ENCODE measurements at places on chromosomes 6 and 20.

DNA sequence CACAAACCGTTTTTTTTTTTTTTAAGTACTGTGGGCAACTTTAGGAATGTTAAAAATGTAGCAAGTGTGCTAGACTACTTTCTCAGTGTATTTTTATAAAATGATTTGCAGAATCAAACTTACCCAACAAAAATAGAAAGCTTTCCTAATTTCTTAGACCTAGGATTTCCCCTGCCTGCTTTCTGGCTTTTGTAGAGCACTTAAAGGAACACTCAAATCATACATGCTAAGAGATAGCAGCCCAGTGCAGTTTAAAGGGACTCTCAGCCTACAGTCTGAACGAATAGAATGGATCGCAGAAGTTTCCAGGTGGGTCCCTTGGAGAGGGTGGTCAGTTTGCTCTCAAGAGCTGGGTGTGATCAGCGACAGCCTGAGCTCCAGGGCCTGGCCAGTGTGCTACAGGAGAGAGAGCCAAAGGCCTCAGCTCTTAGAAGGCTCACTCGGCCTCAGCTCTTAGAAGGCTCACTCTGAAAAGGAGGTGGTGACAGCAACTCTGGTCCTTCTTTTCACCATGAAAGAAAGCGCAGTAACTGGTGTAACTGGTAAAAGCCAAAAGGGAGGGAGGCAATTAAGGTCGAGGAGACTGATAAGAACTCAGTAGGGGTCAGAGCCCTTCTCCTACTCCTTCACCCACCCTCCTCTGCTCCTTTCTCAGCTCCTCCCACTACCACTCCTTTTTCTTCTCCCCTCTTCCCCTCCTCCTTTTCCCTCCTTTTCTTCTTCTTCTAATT, 142.4 kb downstream of the ZFP64 start:
- DNase-seq: no peak

DNA sequence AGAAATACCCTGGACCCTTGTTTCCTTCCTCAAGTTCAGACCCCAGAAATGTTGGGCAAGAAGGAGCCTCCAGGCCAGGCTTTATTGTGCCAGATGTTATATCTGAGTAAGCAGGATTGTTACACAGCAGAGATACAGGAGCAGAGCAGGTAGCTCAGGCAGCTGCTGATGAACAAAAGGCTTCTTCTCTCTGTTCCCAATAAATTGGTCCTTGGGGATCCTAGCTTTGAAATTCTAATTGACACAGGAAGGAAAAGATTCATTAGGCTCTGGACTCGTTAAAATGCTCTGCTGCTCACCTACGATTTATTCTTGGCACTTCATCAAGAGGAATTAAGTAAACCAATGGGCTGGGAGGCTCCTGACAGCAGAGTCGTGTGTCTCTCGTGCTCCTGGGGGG, 54.2 kb downstream of the RALY start:
- DNase-seq: no peak

DNA sequence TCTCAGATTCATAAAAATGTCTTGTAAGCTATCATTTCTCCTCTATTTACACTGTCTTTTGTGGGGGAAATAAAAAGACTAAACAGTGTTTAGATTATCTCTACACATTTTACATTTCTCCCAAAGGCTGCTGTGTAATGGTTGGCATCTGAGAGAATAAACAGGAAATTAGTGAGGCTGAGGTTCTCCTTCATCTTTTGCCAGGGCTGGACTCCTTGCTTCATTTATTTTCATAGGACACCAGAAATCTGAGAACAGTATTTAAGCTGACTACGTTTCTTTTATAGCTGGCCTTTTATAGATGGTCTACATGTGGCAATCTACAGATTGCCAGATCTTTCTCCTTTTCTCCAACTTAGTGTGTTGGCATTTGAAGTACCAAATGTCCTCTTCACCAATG, 41.5 kb downstream of the PLCB4 start:
- DNase-seq: no peak

DNA sequence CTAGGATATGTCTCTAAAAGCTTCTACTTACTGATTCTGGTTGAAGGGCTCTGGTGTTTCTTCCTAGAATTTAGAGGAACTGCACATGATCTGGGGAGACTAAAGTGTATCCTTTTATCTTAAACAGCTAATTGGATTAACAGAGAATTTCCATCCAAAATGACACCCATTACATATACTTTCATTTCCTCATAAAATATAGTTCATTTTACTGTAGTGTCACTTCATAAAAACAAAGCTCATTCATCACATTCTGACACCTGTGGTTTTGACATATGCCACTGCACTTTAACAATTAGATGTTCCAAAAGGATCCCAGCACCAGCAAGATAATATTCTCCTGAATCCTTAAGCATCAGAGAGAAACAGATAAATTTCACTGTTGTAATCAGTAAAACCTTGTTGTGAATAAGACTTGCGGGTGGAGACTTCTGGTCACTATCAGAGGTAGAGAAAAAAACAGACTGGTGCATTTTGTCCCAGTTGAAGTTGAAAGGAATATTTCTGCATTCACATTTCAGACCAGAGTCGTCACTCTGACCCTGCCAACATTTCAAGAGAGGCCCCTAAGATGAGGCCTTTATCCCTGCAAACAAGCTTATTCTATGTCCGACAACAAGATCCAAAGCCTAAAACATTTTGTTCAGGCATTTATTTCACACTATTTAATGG, 175.3 kb upstream of the BMP5 start:
- DNase-seq: no peak

DNA sequence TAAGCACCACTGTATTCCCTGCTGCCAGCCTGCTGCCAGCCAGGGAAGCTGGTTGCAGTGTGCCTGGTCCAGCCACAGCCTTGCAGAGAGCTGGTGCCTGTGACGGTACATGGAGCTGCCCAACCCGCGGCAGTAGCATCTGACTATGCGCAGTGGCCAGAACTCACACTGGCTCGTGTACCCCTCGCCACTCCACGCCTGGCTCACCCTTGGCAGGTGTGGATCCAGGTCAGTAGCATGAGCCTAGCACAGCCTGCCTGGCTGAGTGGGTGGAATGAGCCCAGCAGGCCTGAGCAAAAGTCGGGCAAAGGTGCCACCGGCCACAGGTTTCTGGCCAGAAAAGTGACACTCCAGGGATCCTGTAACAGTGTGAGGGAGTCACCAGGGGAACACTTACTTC, 361.7 kb upstream of the MAP3K7 start:
- DNase-seq: no peak

GRCh38 chr6:2196079-2196679, 49.2 kb downstream of the GMDS start:
- peak; percentile 17 for DNase-seq

GRCh38 chr6:136566007-136566487, 15.8 kb upstream of the MAP7 start:
- DNase-seq: no peak

DNA sequence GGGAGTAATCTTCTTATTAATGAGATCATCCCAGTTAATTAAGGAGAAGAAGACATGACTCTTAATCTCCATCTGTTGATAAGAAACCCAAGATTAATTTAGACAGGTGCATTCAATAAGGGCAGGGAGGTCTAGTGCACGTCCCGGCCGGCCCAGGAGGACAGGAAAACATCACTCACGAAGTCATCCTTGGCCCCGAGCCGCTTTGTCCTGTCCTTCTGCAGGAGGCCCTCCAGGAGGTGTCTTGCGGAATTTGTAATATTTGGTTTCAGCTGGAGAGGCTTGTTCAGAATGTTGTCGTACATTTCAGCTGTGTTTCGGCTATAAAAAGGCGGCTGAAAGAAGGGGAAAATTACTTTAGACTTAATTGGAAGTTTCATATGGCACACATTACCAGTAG, 118.4 kb upstream of the SLC2A12 start:
- DNase-seq: no peak

DNA sequence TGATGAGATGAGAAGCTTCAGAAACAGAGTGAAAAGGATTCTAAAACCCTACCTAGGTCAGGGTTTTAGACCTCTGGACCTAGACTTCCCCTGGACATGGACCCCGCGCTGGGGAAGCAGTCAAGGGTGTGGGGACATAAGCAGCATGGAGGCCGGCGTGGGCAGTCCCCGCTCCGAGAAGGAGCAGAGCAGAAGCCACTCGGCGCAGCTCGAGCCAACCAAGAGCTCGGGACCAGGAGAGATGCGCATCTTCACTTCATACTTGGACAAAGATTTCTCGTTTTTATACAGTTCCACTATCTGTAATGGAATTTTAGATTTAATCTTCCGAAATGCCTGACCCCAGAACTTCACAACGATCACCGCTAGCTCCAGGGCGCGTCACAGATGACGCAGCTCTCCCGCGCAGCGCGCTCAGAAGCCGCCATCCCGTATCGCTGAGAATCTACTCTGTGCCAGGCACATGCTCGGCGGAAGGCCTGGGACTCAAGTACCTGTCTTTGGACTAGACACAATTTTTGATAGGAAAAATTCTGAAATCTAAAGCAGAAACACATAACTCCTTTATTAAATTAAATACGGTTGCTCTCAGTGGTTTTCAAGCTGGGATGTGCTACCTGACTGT, 60.3 kb downstream of the WDR27 start:
- no peak for DNase-seq

GRCh38 chr6:161023316-161023715, 31.7 kb downstream of the MAP3K4 start:
- no peak for DNase-seq

DNA sequence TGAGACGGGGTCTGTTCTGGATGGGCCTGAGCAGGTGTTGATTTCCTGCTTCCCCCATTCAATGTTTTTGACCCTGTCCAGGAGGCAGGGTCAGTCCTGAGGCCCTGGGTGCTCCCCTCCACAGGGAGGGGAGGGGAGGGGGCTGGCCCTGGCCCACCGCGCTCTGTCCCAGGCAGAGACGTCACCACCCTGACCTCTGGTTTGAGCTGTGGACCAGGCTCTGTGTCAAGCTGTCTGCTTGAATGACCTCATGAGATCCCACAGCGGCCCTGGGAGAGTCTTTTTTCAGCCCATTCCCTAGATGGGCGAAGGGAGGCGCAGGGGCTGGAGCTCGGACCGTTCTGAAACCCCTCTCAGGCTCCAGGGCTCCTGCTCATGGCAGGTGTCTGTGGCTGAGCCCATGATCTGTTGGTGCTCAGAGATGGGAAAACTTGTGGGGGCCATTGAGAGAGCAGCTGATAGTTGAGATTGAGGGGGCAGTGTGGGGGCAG, 8.9 kb upstream of the LKAAEAR1 start:
- DNase-seq: no peak

- DNase-seq: no peak
Measured at GRCh38 chr20:7383216-7383615, 557.0 kb downstream of the HAO1 start.

DNA sequence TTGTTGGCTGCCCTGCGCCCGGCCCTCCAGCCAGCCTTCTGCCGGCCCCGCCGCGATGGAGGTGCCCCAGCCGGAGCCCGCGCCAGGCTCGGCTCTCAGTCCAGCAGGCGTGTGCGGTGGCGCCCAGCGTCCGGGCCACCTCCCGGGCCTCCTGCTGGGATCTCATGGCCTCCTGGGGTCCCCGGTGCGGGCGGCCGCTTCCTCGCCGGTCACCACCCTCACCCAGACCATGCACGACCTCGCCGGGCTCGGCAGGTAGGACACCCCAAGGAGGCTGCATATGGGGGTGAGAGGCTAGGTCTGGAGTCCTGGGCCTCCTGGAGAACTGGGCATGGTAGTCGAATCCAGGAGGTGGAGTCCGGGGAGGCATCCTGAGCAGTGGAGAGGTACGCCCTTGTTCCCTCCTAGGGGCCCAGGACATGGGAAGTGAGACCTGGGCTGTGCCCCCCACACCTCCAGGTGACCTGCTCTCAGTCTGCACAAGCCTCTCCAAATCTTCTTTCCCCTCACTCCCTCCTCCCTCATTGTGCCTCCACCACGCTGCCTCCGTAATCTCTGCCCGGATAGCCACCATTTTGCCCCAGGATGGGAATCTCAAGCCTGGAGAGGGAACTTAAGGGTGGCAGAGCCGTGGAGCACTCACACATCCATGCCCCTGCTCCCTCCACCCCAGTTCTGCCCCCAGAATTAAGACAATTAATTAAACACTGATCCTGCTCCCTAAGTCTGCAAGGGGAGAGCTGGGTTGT, 541 bp downstream of the CDC25B start:
- DNase-seq: no peak

DNA sequence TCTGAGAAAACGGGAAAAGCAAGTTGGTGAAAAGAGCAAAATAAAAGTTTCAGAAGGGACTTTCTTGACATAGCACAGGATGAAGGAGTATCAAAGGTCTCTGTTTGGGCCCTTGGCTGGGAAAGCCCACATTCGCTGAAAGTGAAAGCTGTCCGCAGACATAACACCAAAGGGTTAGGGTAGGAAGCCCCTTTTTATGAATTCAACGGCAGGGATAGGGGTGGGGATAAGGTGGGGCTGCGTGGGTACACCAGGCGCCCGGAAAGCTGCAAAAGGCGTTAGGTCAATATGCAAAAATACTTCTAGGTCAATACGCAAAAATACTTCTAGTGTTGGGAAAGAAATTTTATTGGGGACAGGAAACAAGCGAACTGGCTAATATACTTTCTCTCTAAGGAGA, 135.1 kb downstream of the OR2B2 start:
- no peak for DNase-seq

- no peak for DNase-seq
Measured at GRCh38 chr6:9554806-9555205, 860.1 kb downstream of the TFAP2A start.

DNA sequence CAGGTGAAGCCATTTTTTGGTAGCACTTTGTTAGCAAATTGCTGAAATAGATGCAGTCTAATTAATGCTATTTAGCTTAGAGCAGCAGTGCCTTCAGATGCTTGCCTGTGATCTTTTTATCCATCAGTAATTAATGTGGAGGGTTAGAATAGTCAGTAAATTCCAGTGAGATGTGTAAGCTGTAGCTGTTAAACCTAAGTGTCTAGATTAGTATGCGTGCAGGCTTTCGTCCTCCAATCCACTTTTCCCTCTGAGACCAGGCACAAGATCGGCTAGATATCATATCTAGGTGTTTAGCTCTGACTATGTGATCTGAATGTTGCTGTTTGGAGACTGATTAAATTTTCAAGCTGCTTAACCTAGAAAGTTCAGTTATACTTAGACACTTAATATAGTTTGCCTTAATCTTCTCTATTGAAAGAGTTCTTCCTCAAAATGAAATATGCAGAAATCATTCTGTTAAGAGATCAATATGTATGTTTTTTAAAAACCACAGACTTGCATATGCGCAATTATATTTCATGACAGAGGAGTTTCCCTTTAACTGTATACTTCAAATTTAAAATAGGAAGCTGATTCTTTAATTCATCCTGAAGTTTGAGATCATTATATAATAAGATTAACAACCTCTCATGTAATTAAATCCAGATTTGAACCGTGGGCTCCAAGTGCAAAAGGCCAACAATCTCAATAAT, 41.2 kb downstream of the XRN2 start:
- DNase-seq: no peak

DNA sequence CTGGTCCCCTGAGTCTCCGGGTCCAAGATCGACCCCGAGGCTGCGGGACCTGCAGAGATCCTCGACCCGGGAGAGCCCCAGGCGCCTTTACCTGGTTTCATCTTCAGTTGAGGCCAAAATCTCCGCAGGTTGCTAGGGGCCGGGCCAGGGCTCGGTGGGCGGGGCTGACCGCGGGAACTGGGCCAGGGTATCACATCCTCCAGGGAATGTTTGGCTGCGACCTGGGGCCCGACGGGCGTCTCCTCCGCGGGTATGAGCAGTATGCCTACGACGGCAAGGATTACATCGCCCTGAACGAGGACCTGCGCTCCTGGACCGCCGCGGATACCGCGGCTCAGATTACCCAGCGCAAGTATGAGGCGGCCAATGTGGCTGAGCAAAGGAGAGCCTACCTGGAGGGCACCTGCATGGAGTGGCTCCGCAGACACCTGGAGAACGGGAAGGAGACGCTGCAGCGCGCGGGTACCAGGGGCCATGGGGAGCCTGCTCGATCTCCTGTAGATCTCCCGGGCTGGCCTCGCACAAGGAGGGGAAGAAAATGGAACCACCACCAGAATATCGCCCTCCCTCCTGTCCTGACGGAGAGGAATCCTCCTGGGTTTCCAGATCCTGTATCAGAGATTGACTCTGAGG, 53.8 kb upstream of the POLR1H start:
- no peak for DNase-seq

Measured in HFF-Myc (cell line).